RPMI8226 (cell line): ENCODE measurements at places on chromosomes 2 and 18.

GRCh38 chr2:54741250-54741649, 17.8 kb downstream of the EML6 start:
- no peak for DNase-seq

GRCh38 chr18:79926715-79927606, 24.5 kb downstream of the SLC66A2 start:
- no peak for DNase-seq

DNA sequence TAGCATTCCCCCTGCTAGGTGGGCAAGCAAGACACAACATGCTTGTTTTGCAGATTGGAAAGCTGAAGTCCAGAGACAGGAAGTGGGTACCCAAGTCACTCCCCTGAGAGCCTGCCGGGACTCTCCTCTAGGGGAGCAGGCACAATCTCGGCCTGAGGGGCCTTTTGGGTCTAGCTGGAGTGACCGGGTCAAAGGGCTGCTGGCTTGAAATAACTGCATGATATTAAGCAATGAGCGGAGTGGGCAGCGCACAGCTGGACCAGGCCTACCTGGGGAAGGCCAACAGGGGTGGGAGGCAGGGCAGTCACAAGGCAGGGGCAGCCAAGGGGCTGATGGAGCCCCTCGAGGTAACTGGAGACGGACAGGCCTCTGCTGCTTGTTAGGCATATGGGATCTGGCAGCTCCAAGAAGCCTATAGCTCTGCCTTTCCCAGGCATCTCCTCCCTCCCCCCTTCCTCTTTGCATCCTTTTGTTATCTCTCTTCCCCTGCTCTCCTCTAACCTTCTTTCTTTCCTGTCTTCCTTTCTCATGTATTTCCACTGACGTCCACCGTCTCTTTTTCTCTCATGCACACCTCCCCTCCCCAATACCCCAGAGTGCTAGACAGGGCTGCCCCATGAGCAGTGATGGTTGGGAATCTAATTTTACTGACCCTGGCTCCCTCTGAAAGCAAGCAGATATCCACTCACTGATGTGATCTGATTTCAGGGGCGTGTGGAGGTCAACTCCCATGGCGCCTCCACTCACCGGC, 237.5 kb downstream of the LOXHD1 start:
- DNase-seq: no peak

DNA sequence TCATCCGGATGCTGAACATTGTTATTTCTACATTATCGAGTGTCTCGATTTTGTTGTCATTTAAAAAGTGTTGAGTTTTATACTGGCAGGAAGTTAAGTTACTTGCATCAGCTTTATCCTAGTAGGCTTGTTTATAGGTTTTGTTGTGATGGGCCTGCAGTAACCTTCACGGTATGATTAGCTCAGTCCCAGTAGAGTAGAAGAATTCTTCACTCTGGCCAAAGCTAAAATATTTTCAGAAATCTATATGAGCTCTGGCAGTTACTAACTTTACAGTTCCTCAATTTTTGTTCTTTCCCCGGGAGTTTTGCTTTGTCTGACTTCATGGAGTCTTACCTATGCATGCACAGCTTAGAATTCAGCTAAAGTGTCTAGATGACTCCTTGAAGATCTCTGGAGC, 294.9 kb downstream of the NAPG start:
- no peak for DNase-seq

DNA sequence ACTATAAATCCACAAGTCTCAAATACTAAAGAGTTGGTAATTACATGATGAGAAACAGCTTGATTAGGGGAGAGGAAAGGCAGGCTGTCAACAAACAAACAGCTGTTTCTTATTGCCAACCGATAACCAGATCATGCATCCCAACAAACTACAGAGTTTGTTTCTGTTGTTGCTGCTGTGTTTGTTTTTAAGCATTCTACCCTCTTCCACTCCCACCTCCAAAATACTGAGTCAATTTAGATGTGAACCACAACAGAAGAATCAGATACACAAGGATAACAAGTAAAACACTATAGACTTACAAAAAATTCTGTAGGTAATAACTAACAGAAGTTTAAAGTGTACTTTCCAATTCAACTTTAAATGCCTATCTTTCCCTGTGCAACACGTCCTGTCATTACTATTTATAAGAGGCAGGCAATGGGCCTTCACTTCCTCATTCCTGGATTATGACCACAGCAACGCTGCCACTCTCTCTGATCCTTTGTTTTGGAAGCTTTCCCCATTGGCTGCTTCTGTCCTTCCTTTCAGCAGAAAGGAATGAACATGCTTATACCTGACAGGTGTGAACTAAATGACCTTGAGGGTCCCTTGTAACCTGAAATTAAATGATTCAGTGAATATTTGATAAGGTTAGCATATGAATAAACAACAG, 152.0 kb downstream of the SRBD1 start:
- DNase-seq: no peak

- DNase-seq: peak; percentile 71
Measured at GRCh38 chr2:70089220-70089982, 2.1 kb downstream of the PCBP1 start.
